ENCODE measurements at places on chromosomes 16 and 17.

DNA sequence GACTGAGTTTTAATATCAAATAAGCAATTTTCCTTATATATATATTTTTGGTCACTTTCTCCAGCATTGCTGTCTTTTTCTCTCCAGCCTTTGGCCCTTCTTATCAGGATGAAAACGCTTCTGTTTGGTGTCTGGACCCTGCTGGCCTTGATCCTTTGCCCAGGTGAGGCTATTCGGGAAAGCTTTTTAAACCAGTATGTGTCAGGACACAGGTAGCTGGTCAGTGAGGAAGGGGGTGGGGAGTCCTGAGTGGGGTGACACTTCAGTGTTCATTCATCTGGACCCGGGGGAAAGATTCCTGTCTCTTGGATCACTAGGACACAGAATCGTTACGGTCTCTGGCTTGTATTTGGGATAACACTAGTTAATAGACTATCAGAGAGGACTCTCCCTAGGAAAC is 12.2 kb upstream of the SMARCD2 start:
- no peak for DNase-seq

GRCh38 chr16:65909310-65910050 is 457.0 kb upstream of the CDH5 start:
- no peak for DNase-seq

- DNase-seq = no peak
These were observed 55.6 kb downstream of the XPO6 start for GRCh38 chr16:28156056-28156680.

GRCh38 chr16:14564861-14565687 is 65.0 kb downstream of the PARN start:
- no peak for DNase-seq

- DNase-seq = no peak
These were observed 24.1 kb upstream of the KRT24 start for GRCh38 chr17:40727447-40728231.

DNA sequence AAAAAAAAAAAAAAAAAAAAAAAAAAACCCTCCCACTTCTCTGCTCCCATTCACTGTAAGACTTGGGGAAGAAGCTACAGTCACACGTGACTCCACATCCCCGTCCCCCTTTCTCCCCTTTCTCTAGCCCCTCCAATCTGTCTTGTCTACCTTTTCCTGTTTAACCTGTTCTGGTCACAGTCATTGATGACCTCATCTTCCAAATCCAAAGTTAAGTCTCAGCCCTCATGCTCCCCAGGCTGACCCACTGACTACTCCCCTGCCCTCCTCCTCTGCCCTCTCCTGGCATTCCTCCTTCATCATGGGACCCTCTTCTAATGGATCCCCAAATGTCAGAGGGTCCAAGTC is 1.6 kb upstream of the CDH5 start:
- no peak for DNase-seq

DNA sequence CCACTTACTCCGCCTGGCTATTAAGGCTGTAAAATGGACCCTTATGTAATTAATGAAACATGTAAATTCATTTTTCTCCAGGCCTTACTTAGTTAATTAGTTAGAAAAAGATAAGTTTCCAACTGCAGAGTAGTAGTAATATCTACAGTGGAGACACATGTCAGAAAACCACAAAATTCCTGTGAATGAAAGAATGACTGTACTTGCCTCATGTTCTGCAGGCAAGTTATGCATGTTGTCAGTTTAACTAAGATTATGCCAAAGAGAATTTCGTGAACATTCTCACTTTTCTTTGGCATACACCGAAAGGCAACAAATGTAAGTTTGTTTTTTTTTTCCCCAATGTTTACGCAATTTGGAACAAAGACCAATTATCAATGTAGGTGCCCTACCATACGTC is 16.8 kb upstream of the CCL1 start:
- DNase-seq = no peak

GRCh38 chr17:34146440-34147043 is 108.5 kb upstream of the CCL2 start:
- peak; percentile 63 for DNase-seq

DNA sequence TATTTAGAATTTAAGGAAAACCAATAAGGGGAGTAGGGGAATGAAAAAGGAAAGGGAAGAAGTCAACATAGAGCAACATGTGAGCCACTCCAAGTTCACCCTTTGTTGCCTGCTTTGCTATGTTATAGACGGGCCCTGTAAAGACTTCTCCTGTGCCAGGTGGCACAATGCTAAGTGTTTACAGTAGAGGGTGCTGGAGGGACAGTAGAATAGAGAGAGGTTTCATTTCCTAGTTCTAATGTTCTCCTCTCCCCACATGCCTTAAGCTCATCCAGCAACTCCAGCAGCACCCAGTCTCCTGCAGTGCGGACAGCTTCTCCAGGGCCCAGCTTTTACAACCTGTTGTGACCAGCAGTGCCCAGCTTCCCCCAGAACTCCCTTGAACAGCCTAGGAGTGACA is 468.0 kb downstream of the HS3ST3B1 start:
- no peak for DNase-seq

GRCh38 chr16:81945665-81946064 is 65.6 kb downstream of the SDR42E1 start:
- no peak for DNase-seq

- DNase-seq = no peak
These were observed 28.3 kb downstream of the ETV4 start for GRCh38 chr17:43517615-43518386.

DNA sequence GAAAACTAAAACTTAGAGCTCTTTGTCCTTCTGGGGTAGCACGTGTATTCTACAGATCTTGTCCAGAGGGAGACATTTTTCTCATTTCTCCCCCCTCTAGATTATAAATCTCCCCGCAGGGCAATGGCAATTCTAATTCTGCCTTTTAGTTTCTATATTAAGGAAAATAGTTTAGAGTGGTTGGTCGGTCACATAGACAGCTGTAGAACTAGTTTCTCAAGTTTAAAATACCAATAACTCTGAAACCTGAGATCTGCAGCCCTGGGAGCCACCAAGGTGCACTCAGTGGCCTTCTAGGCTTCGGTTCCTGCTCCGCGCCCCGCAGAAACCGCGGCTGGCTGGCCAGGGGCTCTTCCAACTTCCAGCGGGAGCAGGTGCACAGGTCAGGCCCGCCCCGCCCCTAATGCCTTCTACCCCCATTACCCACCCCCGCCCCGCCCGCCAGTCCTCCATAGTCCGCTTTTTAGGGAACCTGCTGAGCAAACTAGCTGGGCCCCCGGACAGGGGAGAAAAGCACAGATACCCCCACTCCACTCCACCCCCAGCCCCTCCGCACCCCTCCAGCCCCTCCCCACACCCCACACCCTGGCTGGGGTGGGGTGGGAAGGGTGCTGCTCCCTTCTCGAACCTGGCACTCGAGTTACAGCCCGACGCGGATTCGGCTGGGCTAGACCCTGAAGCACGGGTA is 431 bp downstream of the SLFN11 start:
- peak; percentile 67 for DNase-seq

GRCh38 chr16:1777375-1778199 is 4.7 kb upstream of the MRPS34 start:
- DNase-seq = peak; percentile 64

GRCh38 chr17:81391936-81392908 is 3.0 kb upstream of the BAHCC1 start:
- peak; percentile 79 for DNase-seq

GRCh38 chr16:80208015-80208414 is 332.8 kb upstream of the DYNLRB2 start:
- no peak for DNase-seq

GRCh38 chr17:69223809-69224208 is 4.8 kb downstream of the ABCA10 start:
- DNase-seq = no peak

GRCh38 chr17:61149862-61150362 is 249.7 kb upstream of the TBX2 start:
- DNase-seq = no peak

- no peak for DNase-seq
These were observed 17.4 kb downstream of the WNT9B start for GRCh38 chr17:46868689-46869187.

GRCh38 chr17:8372422-8372821 is 4.1 kb downstream of the KRABD2 start:
- DNase-seq = no peak

- DNase-seq = peak; percentile 62
These were observed 7.4 kb upstream of the ZNF469 start for GRCh38 chr16:88375236-88375975.

- no peak for DNase-seq
These were observed 9.9 kb downstream of the TNS4 start for GRCh38 chr17:40491486-40491885.

GRCh38 chr17:81329927-81330883 is 35.1 kb upstream of the SLC38A10 start:
- peak; percentile 34 for DNase-seq

- DNase-seq = no peak
These were observed 7.2 kb upstream of the GPRC5C start for GRCh38 chr17:74424657-74425056.

GRCh38 chr16:23557779-23558702 is 514 bp downstream of the UBFD1 start:
- peak; percentile 75 for DNase-seq

DNA sequence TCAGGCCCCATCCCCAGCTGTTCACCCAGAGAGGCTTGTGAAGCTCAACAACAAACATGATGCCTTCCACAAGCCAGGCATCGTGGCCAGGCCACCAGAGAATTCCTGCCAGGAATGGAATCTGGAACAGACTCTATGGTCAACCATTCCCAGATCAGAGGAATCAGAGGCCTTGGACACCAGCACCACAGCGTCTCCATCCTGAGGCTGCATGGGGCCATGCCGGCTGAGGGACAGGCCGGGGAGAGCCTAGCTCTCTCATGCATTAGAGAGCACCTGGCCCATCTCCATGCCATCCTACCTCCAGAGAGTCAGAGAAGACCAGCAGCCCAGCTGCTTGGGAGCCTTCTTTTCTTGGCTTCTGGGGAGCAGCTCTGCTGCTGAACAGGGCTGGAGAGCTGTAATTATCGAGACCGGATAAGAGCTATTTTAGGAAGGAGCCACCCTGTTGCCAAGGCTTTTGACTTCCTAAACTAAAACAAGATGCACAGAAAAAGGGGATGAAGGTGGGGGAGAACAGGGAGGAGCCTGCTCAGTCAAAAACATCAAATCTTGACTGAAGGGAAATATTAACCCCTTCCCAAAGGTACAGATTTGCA is 24.5 kb upstream of the MTMR4 start:
- DNase-seq = no peak

- DNase-seq = no peak
These were observed 69.3 kb downstream of the FTO start for GRCh38 chr16:53773150-53773846.

- DNase-seq = no peak
These were observed 165.3 kb downstream of the MRTFB start for GRCh38 chr16:14236401-14236800.

DNA sequence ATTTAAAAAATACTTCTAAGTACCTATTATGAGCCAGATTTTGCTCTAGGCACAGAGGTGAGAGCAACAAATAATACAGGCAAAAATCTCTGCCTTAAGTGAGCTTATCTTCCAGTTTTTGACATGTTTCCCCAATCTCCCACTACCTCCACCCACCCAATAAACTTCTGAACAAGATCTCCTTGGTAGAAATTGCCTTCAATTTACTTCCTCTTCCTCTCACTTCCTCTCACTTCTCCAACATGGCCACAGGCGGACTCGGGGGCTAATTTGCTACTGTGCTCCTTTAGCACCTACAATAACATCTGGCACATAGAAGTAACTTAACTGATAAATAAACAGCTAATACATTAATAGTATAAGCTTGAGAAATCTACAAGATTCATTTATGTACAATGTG is 82.6 kb downstream of the CACNG1 start:
- DNase-seq = no peak

DNA sequence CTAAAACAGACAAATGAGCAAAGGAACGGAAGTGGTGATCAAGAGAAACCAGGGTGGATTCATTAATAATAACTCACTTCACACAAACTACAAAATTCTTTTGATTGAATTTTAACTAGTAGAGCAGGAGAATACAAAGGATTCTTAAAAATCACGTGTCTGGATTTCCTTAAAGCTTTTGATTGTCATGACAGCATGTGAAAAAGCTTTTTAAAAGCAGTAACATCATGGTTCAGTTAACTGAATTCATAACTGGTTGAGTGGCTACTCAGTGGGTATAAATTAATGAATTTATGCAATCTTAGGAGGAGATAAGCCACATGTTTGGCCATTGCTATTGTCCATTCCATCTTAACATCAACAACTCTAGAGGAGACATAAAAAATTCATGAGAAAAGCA is 333.2 kb downstream of the SLC39A11 start:
- no peak for DNase-seq

DNA sequence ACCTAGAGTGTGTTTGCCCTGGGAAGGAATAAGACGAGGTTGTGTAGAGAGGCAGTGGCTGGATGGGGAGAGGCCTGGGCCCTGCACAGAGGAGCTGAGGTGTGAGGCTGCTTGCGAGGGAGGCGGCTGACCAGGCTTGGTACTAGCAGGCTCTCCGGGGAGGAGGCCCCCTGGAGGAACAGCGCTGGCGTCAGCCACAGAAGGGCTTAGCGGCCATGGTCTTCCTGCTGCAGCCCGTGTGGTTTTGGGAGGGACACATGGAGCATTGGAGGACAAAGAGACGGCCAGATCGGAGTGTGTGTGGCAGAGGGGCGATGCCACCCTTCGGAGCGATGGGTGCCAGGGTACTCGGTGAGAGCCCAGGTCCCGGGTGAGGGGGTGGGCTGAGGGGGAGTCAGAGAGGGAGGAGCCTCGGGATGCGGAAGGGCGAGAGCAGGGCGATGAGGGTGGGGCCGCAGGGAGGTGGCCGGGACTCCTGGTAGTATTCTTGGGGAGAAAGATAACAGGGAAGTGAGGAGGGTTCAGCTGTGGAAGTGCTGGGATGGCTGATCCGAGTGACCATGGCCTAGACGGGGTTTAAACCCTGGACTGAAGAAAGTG is 8.3 kb downstream of the BANP start:
- DNase-seq = no peak

- DNase-seq = no peak
These were observed 825 bp downstream of the HEATR6 start for GRCh38 chr17:60077672-60078519.

GRCh38 chr16:74268372-74268782 is 28.2 kb upstream of the PSMD7 start:
- DNase-seq = no peak

DNA sequence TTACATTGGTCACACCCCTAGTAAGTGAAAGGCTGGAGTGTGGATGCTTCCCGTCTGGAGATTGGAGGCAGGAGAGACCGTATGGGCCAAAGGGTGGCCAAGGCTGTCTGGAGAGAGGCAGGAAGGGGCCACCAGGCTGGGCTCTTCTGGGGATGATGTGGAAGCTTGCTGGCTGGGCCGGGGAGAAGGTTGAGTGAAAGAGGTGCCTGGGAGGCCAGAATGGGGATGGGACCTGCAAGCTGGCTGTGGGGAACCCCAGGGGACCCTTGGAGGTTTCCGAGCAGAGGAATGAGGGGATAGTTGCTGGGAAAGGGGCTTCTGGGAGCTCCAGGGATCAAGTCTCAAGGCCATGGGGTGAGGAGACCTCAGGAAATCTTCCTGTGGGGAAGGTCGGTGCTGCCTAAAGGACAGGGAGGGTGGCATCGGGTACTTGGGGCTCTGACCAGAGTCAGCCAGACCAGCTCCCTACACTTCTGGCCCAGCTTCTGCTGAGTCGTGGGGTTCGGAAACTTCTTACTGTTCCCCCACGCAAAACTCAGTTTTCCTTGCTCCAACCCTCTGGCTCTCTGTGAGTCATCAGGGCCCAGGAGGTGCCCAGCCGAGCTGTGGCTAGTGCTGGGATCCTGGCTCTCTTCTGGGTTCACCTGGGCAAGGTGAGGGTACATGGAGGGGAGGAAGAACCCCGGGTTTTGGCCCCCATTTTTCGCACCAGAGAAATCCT is 3.1 kb downstream of the MRC2 start:
- DNase-seq = no peak

- DNase-seq = no peak
These were observed 136.4 kb downstream of the ABCC6 start for GRCh38 chr16:16086653-16087446.

Measured in Right ventricle myocardium inferior (tissue), 1 donor.